ENCODE measurements at places on chromosomes 5 and 9.

- DNase-seq, result no peak
These were observed 17.8 kb upstream of the COL15A1 start for GRCh38 chr9:98925956-98926355.

DNA sequence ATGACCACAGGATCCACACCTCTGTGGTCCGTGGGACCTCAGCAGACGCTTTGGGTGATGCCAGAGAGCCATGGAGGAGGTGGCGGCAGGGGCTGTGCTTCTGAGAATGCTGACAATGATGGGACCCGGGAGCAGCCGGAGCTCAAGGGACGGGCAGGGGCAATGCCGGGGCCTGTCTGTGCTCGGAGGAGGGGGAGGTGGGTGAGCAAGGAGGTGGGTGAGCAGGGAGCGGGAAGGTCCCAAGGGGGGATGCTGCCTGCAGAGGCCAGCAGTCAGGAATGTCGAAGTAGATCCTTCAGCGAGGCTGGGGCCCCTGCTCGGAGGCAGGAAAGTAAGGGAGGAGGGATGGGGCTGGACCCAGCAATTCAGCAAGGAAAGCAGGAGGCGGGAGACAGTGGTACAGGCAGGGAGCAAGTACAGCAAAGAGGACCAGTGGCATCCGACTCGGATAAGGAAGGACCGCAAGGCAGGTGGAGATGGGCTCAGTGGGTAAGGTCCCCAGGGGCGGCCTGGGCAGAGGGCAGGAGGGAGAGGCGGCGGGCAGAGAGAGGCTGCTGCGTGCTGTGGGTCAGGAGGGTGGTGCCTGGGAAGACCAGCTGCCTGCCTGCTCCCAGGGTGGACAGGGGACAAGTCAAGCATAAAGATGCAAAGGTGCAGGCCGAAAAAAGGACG is 49.0 kb downstream of the ADAMTS2 start:
- no peak for DNase-seq

GRCh38 chr5:78526049-78526525 is 122.5 kb downstream of the LHFPL2 start:
- DNase-seq, result peak; percentile 60

DNA sequence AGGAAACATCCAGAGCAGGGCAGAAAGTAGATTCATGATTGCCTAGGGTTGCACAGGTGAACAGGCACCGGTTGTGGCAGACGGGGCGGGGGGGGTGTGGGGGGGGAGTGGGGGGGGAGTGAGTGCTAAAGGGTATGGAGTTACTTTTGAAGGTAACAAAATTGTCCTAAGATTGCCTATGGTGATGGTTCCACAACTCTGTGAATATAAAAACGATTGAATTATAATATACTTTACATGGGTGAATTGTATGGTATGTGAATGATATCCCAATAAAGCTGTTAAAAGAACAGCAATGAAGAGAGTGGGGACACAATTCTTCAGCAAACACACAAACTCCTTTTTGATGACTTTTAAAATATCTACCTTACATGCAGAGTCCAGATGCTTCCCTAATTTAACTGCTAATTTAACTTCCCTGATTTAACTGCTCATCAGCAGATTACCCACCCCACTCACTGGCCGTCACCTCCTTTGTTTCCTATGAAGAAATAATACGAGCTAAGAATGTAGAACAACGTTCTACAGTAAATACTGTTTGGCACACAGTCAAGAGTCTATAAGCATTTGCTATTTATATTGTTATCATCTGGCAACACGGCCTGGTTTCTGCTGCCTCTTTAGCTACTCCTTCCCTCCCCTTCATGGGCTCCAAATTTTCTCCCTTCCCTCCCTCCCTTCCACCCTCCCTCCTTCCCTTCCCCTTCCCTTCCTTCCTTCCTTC is 83.5 kb downstream of the PTCH1 start:
- no peak for DNase-seq

DNA sequence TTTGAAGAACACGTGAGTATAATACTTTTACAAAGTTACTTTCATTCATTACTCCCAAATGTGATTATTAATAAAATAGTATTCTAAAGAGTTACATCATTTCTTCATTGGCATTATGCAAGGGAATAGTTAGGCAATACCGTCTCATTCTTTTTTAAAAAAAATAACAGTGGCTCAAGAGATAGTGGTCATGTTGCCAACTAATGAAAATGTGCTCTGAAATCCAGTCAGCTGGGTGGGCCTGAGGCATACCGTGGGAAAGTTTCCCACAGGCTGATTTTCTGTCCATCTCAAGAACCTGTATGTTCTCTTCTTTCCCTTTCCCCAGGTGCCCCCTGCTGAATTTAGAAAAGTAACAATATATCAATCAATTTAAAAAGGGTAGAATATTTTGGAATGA is 40.8 kb upstream of the ROPN1L start:
- no peak for DNase-seq

Measured in activated CD4-positive, alpha-beta T cell treated with anti-CD3 and anti-CD28 coated beads, Interleukin-2, amount 50 U/mL, for 16 hours (primary cell).